ENCODE measurements at places on chromosomes 16 and 17.
A peak's percentile ranks its signal among the peaks of the same experiment; 100 is the strongest.

GRCh38 chr17:80032614-80033171, 3.0 kb downstream of the TBC1D16 start:
- DNase-seq = no peak

DNA sequence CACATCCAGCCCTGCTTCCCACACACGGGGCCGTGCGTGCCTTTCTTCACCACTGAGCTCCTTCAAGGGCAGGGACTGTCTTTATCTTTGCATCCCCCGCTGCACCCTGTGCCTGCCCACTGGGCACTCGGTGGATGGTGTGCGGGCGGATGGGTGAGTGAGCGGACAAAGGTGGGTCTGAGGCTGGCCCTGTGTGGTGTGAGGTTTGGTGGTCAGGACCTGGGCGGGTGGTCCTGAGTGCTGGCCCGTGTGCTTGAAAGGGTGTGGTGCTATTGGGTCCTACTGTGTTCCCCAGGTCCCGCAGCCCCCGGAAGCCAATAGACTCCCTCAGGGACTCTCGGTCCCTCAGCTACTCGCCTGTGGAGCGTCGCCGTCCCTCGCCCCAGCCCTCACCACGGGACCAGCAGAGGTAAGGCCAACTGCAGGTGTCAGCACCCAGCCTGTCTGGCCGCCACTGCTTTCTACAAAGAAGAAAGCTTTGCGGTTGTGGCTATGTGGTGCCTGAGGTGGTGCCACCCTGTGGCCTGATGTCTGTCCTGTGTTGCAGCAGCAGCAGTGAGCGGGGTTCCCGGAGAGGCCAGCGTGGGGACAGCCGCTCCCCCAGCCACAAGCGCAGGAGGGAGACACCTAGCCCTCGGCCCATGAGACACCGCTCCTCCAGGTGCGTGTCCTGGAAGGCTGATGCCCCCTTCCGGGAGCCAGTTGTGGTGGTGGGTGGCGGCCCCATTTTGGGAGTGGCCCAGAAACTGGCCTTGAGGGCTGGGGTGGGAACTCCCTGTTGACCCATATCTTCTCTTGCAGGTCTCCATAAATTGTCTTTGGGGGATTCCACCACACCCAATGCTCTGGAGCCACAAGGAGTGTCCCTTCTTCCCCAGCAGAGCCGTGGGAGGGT, 6.8 kb downstream of the ELOB start:
- DNase-seq = no peak

DNA sequence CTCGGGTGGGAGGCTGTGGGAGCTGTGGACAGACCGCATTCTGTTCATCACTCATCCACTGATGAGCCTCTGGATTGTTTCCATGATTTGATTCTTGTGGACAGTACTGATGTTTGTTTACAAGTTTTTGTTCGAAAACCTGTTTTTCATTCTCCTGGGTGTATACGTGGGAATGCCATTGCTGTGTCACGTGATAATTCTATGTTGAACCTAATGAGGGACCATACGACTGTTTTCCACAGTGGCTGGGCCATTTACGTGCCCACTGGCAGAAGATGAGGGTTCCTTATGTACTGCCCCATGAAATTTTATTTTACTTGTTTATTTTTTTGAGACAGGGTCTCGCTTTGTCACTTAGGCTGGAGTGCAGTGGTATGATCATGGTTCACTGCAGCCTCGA, 2.6 kb upstream of the ALG1 start:
- no peak for DNase-seq

DNA sequence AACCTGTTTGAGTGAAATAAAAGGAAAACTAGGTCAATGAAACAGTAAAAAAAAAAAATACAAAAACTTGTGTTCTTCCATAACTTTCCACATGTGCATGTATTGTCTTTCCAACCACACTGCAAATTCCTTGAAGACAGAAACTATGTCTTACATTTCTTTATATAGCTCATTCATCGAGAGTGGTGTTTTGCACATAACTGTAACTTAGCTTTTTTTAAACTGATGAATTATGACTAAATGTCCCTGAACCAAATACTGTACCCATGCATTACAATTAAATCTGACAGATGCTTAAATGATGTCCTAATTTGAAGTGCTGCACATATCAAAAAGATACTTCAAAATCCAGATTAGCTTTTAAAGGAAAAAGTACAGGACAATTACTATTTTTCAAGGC, 50.1 kb downstream of the BRIP1 start:
- no peak for DNase-seq

GRCh38 chr16:11140098-11140375, 116.0 kb downstream of the SOCS1 start:
- peak; percentile 28 for DNase-seq

GRCh38 chr17:69047368-69048263, 13.1 kb downstream of the ABCA9 start:
- no peak for DNase-seq

DNA sequence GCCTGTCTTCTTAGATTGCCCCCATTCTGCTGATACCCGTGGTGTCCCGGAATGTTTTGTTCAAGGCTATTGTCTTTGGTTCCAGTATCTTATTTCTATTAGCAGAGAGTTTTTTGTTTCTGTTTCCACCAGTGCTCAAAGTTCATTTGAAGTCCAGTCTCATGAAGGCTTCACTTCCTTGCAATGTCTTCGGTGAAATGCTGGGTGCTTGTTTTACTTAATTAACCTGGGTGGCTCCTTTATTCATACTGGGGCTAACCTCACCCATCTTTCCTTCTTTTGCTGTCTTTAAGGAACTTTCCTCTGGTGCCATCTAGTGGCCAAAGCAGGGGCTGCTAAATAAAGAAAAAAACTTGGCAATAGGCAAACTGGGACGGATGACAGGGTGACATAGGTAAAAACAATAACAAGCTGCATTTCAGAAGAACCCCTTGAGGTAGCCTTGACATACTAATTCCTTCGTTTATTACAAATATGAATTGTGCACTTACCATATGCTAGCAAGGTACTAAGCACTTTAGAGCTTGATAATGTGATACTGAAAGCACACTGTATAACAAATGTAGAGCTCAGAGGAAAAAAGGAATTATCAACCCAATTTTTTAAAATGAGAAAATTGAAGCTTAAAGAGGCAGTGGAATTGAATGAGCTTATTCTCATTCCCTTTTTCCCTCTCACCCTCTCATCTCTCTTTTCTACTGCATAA, 2.8 kb upstream of the SMIM36 start:
- DNase-seq = peak; percentile 75

DNA sequence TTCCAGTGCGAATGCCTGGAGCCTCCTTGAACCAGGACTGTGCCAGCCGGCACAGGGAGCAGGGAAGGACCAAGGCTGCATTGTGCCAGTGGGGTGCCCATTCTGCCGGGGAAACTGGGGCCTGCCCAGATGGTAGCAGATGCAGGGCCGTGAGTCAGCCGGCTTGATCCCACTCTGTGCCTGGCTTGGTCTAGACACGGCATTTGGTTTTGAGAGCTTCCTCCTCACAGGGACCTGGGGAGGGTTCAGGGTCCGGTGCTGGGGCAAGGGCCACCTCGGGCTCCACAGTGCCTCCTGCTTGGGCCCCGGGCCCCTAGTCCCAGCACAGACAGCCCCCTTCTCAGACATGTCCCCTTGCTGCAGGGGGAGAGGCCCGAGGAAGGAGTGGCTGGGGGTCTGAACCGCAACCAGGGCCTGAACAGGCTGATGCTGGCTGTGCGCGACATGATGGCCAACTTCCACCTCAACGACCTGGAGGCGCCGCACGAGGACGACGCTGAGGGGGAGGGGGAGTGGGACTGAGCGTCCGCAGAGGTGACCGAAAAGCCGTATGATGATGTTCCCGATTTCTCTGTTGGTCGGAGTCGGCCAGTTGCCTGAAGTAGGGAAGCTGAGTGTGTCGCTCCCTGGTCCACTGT, 7.8 kb upstream of the MC1R start:
- DNase-seq = no peak

DNA sequence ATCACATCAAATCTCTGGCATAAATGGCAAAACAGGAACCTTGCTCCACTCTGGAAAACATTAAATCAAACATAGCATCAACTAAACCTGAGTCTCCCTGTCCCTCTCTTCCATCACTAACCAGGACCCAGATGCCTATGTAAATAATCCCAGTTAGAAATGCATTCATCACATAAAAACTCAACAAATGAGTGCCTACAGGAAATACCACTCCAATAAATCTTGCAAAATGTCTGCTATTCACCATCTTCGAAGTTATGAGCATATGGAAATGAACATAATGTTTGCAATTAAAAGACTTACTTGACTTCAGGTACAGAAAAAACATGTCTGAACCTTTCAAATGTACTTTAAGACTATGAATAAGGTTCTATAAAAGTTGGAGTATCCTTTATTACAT, 425.0 kb downstream of the CDH11 start:
- no peak for DNase-seq

DNA sequence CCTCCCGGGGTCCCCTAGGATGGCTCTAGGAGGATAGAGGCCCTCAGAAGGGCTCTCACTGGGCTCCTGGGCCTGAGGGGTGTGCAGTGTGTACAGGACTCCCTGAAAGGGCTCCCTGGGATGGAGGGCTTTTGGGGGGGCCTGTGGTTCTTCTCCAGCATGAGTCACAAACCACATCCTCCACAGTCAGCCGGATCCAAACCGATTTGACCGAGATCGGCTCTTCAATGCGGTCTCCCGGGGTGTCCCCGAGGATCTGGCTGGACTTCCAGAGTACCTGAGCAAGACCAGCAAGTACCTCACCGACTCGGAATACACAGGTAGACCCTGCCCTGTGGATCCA, 4.5 kb downstream of the TRPV2 start:
- DNase-seq = peak; percentile 50

DNA sequence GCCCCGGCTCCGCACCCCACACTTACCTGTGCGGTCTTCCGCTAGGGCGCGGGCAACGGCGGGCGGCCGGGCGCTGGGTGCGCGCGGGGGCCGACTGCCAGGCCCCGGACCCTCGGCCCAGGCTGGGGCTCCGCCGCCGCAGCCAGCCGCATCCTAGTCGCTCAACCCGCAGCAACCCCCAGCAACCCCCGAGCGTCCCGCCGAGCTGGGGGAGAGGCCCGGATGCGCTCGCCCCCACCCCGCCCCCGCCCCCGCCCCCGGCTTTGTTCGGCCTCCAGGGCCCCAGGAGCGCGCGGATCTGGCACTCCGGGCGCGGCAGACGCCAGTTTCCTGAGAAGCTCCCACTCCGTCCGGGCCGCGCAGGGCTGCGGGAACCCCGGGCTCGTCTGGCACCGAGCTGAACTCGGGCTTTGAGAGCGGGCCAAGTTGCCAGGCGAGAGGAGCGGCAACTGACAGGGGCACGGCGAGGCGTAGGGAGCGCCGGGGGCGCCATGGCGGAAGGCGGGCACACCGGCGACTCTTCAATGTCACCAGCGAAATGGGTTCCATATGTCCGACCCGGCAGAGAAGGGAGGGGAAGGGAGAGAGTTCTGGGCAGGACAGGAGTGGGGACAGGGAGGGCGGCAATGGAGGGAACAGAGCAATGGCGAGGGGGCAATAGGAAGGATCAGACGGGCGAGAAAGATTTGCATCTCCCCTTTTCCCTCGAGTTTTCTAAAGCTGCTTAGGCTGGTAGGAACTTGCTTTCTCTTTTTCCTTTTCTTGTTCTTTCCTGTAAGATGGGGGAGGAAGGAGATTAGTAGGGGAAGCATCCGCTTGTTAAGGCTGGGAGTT, 13.7 kb downstream of the HOXB4 start:
- no peak for DNase-seq

GRCh38 chr16:50151756-50152155, 1.4 kb upstream of the TENT4B start:
- DNase-seq = no peak

DNA sequence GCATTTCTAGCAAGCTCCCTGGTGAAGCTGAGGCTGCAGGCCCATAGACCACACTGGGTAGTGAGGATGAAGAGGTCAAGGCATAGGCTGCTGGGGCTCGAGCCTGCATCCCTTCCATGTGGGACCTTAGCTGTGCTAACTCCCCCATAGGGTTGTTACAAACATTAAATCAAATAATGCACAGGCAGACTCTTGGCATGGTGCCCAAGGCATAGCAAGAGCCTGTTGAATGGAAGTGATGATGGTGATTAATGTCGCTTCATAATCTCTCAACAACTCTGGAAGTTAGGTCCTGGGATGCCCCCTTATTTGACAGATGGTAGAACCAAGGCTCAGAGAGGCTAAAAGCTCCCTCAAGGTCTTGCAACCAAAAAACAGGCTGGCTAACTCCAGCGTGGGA, 283.9 kb upstream of the EEF2KMT start:
- DNase-seq = no peak

DNA sequence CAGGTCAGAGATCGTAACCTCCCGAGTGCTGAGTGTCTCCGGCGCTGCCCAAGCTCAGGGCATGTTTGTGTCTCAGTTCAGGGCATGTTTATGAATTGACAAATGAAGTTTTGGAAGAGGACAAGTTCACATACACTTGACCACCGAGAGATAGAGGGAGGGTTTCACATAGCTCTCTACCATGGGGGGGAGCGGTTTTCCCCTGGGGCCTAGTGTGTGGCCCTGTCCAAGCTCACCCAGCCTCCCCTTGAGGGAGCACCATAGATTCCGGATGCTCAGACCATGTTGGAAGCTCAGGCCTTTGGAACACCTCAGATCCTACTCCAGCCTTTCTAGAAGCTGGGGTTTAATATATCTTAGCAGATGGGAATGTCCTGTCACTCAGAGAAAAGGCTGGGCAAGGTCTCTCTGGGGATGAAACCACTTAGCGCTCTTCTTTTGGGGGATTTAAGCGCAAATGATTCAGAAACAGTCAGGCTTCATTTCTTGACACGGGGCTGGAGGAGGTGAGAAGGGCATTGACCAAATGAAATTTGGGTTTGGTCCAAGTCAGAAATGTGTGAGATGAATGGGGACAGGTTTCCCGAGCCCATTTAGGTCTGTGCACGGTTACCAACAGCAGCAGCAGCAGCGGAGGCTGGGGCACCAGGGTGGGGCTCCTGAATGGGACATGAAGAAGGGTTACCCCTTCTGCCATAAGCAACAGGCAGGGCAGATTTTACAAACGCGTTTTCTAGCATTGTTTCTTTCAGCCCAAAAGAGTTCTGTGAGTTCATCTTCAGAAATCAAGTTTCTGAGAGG, 96.6 kb downstream of the METRNL start:
- DNase-seq = no peak

GRCh38 chr16:84911486-84912216, 91.9 kb downstream of the CRISPLD2 start:
- no peak for DNase-seq

- DNase-seq = no peak
Observed at GRCh38 chr16:25210758-25211157, 6.0 kb upstream of the AQP8 start.

DNA sequence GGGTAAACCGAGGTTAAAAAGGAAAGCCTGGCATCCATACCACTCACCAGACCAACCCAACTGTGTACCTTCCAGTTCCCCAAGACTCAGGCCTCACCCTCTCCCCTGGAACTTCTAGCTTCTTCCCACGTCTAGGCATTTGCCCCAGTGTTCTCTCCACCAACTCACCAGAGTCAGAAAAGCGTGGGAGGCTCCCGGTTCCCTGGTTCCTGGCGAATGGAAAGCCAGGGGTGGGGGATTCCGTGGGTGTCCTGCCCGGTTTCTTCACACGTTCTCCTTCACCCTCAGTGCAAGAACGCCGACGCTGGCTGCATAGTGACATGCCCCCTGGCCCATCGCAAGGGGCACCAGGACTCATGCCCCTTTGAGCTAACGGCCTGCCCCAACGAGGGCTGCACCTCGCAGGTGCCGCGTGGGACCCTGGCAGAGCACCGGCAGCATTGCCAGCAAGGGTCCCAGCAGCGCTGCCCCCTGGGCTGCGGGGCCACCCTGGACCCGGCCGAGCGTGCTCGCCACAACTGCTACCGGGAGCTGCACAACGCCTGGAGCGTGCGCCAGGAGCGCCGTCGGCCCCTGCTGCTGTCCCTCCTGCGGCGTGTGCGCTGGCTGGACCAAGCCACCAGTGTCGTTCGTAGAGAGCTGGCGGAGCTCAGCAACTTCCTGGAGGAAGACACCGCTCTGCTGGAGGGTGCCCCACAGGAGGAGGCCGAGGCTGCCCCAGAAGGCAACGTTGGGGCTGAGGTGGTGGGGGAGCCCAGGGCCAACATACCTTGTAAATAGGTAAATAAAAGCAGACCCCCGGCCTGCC, 1.7 kb downstream of the RNF151 start:
- DNase-seq = no peak
